CD4-positive, alpha-beta T cell treated with Interleukin-4 for 4 hours (primary cell): ENCODE measurements at places on chromosomes 3 and 15.

GRCh38 chr3:194688200-194688740 is 2.6 kb downstream of the FAM43A start:
- peak; percentile 20 for DNase-seq

GRCh38 chr15:98684436-98684835 is 36.1 kb downstream of the IGF1R start:
- no peak for DNase-seq

DNA sequence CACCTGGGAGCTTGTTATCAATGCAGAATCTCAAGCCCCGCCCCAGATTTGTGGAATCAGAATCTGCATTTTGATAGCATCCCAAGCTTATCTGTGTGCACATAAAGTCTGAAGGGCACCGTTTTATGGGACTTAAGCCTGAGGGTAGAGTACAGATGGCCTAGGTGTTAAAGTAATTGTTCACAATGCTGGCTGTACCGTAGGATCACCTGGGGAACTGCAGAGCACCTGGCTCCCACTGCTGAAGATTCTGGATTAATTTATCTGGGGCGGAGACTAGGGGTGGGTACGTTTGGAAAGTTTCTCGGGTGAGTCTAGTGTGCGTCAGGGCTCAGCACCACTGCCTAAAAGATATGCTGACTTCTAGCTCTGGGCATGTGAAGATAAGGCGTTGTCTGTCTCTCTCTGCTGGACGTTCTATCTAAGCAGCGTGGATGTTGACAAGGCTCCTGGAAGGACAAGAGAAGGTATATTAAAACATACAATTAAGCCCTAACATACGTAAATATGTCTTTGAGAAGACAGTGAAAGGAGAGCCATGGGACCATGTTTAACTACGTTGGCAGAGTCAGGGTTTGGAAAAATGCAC is 63.2 kb upstream of the RASGRP1 start:
- no peak for DNase-seq

DNA sequence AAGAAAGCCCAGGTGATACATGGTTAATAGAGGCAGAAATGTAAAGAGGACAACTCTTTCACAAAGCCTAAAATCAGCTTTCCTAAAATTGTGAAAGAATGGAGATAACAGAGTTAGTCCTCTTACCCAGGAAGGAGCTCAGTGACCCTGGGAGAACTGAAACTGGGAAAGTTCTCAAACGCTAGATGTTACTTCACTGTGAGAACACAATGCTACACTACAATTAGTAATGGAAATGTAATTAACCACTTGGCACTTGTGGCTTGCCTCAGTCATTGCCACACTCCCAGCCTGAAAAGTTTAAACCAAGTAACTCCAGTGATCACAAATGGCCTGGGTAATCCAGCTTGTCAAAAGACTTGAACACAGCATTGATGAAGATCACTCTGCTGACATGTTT is 102.7 kb upstream of the FGF7 start:
- no peak for DNase-seq

GRCh38 chr15:81914734-81915256 is 131.0 kb downstream of the MEX3B start:
- no peak for DNase-seq

DNA sequence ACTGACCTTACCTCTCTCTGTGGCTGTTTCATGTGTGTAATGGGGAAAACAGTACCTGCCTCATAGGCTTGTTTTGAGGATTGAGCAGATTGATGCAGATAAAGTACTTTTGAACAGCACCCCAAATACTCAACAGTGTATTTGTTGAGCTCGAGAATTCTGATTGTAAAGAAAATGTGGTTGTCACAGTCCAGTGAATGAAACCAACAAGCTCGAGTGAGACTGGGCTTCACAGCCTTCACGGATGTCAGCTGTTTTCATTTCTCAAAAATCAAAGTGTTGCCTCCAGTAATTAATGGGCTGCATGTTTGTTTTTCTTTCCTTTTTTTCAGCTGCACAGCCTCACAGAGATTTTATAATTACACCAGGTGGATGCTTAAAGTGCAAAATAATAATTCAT is 43.7 kb downstream of the PARP15 start:
- no peak for DNase-seq

DNA sequence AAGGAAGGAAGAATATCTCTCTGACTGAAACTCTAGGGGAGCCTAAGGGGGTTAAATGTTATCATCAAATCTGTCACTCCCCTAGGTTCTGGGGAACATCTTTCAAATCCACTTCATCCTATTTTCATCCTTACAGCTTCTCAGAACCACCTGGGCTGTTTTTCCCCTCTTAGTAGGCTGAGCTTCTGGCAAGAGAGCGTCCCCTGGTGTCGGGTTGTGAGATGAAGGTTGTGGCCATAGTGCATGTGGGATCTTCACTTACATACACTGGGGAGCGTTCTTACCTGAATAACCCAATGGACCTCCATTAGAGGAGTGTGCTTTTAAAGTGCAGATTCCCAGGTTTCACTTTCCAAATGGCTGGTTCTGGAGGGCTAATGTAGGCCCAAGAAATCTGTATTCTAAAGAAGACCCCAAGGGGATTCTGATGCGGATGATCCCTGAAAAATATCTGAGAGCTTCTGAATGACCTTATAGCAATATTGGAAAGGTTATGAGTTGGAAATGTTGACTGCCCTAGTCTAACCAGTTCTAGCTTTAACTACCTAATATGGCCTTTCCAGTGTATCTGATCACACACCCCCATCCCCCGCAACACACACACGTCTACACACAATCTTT is 663.7 kb downstream of the AGBL1 start:
- DNase-seq: peak; percentile 38

DNA sequence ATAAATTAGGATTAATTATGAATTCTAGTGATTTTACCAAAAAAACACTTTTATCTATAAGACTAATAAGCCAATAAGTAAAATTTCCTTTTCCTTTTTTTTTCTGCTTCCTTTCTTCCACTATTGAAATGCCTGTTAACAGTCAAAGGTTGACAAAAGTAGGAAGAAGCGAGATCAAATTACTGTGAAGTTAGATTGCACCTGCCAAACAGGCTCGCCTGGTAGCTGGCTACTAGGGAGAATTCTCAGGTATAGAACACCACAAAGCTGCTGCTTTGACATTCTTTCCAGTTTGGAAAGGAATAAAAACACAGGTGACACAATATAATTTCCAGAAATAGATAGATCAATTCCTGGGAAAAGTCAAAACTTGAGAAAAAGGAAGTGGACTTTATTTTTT is 749.0 kb downstream of the NSUN3 start:
- no peak for DNase-seq

- DNase-seq: no peak
Measured at GRCh38 chr3:169954142-169954756, 12.4 kb upstream of the SEC62 start.

DNA sequence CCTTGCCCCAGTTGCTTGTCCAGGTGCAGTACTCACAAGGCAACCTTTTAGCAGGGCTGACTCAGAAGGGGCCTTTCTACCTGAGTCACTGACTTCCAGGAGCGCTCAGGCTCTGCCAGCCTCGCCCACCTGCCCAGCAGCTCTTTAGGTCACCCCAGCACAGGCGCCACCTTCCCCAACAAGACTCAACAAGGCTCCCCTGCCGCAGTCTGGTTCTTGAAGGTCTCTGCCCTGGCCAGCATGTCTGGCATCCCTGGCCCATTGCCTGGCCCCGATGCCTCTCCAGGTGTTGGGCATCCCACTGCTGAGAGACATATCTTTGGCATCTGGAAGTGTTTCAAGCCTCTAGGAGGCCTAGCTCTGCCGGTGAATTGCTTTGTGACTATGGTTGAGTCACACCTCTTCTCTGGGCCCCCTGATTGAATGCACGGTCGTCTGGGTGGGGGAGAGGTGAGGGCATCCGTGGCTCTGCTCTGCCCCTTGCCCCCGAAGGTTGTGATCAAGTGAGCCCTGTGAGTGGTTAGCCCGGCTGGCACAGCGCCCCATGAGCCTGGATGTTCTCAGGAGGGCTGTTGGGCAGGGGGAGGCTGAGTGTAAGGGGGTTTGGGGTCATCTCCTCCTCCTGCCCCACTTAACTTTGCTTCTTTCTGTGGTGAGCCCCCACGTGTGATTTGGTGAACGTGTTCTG is 21.6 kb downstream of the SNX33 start:
- no peak for DNase-seq

DNA sequence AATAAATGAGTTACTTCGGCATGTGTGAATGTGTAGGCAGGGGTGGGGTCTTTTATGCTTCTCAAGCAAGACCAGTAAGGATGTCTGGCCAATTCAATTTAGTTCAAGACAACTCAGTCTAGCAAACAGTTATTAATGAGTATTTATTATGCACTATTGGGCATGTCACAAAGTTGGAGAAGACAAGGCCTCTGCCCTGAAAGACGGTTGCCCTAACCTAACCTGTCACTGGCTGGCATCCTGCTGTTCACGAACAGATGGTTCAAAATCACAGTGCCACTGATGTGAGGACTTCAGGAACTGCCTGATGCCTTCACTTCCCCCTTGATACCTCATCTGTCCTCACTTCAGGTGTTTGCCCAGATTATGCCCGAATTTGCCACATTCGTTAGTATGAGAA is 217.8 kb downstream of the SOX2 start:
- no peak for DNase-seq

DNA sequence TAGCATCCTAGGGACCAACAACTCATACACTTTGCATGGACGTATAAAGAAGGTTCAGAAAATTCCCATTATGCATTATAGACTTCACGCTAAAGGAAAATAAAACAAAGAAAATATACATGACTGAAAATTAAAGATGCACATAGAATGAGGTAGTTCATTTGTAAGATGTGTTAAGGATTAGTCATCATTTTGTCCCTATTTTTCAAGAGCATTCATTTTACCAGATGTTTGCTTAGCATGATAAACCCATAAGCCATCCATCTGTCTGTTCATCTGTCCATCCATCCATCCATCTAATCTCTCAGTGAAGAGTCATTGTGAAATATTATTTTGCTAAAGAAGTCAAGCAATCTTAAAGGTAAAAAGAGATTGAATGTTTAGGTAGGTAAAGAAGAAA is 80.3 kb downstream of the TFG start:
- no peak for DNase-seq

DNA sequence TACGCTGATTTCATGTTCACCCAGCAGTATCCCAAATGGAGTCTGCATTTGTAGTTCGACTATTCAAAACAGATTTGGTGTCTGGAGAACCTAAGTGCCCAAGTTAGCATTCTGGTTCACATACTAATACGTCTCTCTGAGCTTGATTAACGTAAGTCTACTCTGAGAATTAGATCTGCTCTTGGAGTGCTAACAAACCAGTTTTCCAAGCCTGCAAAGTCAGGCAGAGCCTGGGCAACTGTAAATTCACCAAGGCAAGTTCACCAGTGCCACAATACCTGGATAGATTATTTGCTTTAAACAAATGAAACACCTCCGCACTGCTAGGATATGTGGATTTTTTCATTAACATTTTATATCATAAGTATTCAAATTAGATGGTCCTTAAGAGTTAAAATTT is 912.6 kb downstream of the ROBO1 start:
- DNase-seq: no peak

GRCh38 chr3:171753665-171754408 is 56.4 kb downstream of the PLD1 start:
- DNase-seq: no peak

DNA sequence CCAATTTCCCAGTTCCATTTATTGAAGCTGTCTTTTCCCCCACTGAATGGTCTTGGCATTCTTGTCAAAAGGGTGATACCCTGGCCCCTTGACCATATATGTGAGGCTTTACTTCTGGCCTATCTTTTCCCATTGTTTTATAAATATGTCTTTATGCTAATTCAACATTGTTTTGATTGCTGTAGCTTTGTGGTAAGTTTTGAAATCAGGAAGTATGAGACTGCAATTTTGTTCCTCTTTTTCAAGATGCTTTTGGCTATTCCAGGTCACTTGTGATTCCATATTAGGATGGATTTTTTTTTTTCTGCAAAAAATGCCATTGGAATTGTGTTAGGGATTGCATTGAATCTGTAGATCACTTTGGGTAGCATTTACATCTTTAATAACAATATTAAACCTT is 141.2 kb upstream of the MANF start:
- no peak for DNase-seq

GRCh38 chr15:81752546-81752942 is 293.3 kb downstream of the MEX3B start:
- no peak for DNase-seq

DNA sequence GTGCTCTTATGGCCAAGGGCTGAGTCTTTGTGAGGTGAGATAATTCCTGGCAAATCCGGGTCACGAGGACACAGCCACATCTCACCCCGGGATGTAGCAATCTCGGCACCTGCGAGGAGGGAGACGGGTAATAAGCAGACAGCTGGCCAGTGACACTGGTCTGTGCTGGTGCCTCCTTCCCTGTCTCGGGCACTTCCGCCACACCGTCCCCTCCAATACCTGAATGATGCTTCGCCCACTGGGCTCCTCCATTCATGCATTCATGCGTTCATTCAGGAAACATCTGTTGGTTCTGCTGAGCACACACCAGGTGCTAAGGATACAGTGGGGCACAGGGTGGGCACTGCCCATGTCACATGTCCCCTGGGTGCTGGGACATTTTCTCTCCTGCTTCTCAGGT is 60.1 kb downstream of the ATP10A start:
- no peak for DNase-seq

GRCh38 chr3:152860736-152861135 is 25.8 kb downstream of the P2RY1 start:
- no peak for DNase-seq

GRCh38 chr3:33491721-33492120 is 51.5 kb upstream of the UBP1 start:
- DNase-seq: no peak

DNA sequence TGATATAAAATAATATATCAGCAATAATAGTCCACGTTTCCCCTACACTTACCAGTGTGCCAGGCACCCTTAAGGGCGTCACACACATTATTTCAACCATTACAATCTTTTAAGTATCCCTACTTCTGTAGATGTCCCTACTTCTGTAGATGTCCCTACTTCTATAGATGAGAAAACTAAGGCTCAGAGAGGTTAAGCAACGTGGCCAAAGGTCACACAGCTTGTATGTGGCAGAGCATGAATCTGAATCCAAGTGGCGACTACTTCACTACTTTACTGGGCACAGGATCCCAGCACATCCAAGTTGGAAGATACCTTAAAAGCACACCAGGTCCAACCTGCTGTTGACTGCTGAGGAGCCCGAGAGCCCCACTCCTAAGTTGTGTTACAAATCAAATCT is 77.5 kb downstream of the TLE3 start:
- no peak for DNase-seq
